Stimulated activated CD8-positive, alpha-beta memory T cell treated with anti-CD3 and anti-CD28 coated beads, Interleukin-12 subunit alpha, Interleukin-12 subunit beta, amount 100 ng/mL, for 1 hour (primary cell): ENCODE measurements at places on chromosomes 6 and 20.

- no peak for DNase-seq
Observed at GRCh38 chr6:166119116-166119911, 48.3 kb downstream of the TBXT start.

DNA sequence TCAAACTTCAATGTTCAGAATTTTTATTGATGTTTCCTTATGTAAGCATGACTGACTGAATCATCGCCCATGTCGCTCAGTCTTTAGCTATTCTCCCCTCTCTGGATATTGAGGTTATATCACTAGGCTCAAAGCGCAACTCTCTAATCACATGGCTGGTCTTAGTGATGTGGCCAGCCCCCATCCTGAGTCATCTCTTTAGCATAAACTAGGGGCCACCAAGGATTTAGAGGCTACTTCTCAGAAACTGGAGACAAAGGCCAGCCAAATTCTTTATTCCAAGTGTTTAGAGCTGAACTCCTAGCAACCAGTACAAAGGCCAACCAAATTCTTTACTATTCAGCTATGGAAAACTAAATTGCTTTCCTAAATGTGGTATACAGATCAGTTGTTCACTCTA is 61.4 kb downstream of the FAM135A start:
- DNase-seq: no peak

DNA sequence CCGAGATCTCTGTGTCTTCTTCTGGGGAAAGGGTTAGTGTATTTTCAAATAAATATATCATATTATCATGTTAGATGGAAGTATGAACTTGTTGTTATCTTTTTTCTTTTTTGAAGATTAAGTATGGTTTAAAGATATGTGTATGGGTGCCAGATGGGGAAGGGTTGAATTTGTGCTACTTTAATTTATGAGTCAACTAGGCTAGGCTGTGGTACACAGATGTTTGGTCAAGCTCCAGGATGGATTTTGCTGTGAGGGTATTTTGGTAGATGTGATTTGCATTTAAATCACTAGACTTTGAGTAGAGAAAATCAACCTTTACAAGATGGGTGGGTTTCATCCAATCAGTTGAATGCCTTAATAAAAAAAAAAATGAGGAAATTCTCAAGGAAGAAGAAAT is 886.6 kb upstream of the ADGRB3 start:
- DNase-seq: no peak

GRCh38 chr6:36594816-36595643 is 868 bp downstream of the SRSF3 start:
- DNase-seq: no peak

- DNase-seq: no peak
Observed at GRCh38 chr6:70062010-70062409, 195.7 kb downstream of the COL19A1 start.

GRCh38 chr6:31882344-31882743 is 3.5 kb upstream of the SLC44A4 start:
- DNase-seq: no peak

GRCh38 chr20:46218656-46219055 is 89.6 kb downstream of the CDH22 start:
- no peak for DNase-seq

GRCh38 chr6:142474531-142475289 is 172.9 kb downstream of the ADGRG6 start:
- no peak for DNase-seq

GRCh38 chr6:137389150-137389704 is 105.0 kb downstream of the OLIG3 start:
- peak; percentile 42 for DNase-seq

DNA sequence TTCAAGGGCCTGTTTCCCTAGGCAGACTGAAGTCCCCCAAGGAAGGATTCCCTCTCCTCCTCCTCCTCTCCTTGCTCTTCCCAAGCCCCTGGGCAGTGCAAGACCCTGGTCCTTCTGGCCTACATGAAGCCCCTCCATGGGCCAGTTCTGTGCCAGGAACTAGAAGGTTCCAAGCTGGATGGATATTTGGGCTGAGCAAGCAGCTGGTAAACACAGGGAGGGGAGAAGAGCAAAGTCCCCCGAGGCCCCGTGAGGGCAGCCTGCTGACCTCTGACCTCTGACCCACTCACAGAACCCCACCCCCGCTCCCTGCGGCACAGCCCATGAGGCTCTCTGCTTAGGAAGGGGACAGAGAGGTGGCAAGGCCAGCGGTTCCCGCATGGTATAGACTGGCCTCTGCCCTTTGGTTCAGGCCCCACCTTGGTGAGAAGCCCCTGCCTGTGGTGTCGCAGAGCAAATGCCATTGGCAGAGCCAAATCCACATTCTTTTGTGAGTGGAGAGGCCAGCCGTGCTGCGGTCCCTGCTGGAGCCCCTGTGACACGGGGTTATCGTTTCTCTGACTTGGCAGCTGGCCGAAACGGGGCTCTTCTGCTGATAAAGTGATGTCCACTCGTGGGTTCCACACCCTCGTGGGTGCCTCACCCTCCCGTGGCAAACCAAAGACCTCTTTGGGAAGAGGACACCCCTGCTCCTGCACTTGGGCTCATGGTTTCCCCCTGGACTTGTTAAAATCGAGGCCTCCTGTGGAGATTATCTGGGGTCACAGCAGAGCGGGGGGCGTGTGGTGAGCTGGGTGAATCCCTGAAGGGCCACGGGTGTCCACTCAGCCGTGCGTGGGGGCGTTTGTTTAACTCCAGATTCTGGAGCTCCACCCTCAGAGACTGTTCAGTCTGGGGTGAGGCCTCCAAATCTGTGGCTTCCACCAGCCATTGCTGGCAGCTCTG is 2.1 kb upstream of the CHRNA4 start:
- no peak for DNase-seq

DNA sequence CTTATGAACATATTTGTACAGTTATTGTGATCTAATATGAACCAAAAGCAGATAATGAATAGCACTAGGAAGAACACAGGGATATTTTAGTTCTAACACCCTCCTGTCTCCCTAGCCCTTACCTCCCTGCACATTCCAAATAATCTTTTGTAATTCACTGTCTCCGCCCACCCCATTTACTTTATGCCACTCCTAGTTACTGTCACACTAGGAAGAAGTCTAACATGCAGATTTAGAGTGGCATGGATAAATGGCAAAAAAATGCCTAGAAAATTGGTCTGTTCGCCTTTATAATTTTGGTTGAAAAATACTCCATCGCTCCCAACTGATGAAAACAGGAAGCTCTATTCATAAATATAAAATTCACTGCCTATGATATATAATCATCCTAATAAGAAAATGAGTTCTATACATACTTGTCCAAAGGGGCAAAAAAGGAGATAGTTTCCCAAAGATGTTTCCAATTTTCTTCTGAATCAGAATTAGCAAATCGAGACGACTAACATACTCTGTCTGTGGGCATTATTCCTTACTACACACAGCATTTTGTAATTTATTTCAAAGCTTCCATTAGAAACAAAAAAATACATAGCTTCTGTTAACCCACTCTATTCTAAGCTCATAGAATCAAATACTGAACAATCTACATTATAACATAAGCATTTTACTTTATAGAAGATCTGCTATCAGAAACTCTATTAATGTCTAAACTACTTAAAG is 1.3 kb upstream of the RUNX2 start:
- no peak for DNase-seq

- DNase-seq: no peak
Observed at GRCh38 chr20:37695684-37696342, 2.0 kb downstream of the CTNNBL1 start.

DNA sequence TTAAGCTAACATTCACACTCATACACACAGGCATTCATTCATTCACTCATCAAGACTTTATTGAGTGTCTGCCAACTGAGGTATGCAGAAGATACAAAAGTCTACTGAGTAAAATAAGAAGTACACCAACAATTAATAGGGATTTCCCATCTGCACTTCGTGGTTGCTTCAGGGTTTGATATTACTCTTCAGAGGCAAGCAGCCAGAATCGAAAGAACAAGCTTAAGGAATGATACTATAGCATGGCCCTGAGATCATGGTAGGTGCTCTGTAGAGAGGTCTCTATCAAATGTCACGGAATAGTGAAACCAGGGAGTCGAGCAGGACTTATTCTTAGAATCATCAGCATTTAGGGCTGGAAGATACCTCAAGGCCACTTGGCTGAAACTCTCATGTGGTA is 135.4 kb downstream of the NRN1 start:
- no peak for DNase-seq

DNA sequence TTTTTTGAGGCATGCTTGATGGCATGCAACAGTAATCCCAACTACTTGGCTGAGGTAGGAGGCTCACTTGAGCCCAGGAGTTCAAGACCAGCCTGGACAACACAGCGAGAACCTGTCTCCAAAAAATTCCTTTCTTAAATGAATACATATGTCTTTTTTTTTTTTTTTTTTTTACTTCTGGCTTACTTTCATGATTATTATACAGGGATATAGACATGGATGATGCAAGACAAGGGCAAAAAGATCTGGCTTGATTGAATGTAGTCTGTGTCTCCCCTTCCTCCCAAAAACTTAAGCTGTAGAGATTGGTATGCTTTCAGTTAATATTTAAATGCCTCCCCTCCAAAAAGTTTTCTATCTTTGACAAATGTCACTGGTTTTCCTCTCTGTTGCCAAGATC is 7.6 kb downstream of the SNX3 start:
- no peak for DNase-seq

- DNase-seq: no peak
Observed at GRCh38 chr20:59039233-59039632, 3.4 kb downstream of the PRELID3B start.

DNA sequence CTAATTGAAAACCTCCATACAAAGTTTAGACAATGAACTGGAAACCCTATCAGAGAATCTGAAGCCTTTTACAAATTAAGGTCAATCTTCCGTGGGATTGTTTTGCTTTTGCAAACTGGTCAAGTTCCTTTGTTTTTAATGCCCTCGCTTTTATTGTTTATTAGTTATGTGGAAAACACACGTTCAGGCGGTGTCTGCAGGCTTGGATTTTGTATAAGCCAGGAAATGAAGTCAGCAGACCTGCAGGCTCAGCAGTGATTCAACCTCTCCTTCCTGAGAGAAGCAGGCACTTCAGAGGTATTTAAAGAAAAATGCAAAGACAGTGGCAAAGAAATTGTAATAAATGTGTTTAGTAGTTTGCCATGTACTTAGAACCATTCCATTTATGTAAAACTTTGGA is 103.4 kb upstream of the PDE10A start:
- no peak for DNase-seq

DNA sequence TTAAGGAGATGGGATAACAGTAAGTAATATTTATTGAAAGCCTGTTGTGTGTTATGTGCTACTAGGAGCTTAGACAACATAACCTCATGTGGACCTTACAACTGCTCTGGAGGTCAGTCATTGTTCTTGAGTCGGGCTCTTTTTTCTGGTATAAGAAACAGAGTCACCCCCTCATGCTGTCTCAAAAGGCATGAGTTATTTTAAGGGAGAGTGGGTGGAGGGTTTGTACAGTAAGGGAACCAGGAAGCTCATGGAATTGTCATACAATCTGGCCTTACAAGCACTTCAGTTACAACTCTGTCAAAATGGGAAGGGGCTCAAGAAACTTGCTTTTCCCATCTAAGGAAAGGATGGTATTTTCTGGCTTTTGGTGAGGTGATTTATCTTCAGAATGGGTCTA is 16.5 kb upstream of the DSE start:
- DNase-seq: no peak

DNA sequence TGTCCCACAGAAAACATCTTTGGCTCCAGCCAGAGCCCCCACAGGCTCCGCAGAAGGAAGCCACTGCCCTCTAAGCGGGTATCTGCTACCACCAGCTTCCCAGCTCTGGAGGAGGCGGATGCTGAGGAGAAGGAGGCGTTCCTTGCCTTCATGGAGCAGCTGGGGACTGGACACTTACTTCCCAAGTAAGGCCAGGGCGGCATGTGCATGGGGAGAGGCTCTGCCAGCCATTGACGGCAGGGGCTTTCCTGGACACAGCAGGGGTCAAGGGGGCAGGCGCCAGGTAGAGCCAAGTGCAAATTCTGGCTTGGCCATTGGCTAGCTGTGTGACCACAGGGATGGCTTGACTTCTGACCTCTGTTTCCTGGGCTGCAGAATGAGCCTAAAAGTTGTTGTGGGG is 17.8 kb downstream of the RAB44 start:
- DNase-seq: no peak

GRCh38 chr6:21648475-21649050 is 55.0 kb downstream of the SOX4 start:
- no peak for DNase-seq

GRCh38 chr20:48090314-48090713 is 305.0 kb upstream of the SULF2 start:
- no peak for DNase-seq

DNA sequence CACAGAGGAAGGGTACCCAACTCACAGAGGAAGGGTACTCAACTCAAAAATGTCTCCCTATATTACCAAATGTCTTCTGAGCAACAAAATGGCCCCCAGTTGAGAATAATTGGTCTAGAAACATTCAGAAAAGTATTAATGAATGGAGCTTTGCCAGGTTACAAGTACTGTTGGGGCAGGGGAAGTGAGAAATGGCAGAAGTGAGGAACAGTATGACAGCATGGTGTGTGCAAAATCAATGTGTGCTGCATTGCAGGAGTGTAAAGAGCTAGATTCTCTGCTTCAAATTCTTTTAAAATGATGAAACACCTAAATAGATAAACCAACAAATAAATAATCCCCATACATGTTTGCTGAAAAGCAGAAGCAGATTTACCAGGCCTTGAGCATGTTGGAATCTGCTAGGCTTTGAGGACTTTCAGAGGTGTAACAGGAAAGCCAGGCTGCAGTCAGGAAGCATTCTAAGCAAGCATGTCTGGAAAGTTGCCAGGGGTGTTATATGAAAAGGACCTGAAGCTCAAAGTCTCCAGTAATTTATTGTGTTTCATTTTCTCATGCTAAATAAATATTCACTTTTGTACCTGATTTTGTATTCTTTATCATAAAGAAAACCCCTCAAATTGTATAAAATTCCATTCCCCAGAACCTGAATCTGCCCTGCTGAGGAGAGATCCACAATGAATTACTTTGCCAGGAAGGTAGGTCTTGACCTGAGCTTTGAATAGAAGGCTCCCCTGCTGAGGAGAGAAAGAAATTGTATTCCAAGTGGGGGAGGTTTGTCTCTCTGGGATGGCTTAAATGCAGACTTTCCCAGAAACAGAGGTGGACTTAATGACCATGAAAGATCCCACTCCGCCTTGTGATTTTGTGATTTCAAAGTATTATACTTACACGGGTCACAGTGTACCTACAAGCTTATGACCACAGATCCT is 265.0 kb upstream of the MARCKS start:
- no peak for DNase-seq

GRCh38 chr20:64105846-64106434 is 1.4 kb downstream of the NPBWR2 start:
- DNase-seq: no peak

DNA sequence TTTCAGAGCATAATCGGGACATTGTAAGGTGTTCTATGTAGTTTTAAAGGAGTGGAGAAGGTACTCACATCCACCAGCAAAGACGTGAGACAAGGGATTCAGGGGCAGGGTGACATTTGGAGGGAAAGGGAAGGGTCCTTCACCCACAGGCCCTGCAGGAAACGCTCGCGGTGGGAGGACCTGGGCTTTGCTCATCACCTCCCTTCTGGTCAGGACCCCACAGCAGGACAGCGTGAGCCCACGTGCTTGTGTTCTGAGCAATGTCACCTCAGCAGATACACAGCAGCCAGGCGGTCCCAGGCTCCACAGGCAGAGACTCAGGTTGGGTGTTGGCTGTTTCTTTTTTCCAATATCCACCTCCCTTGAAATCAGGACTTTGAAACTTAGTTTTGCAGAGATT is 27.5 kb downstream of the DLL1 start:
- no peak for DNase-seq

GRCh38 chr6:147283460-147283859 is 79.2 kb downstream of the STXBP5 start:
- no peak for DNase-seq

GRCh38 chr6:15426395-15426794 is 180.5 kb downstream of the JARID2 start:
- no peak for DNase-seq

GRCh38 chr20:32457479-32457986 is 99.4 kb downstream of the ASXL1 start:
- no peak for DNase-seq
